Stromal cell of bone marrow (primary cell): ENCODE measurements at places on chromosomes 1 and 21.
A peak's percentile ranks its signal among the peaks of the same experiment; 100 is the strongest.

DNA sequence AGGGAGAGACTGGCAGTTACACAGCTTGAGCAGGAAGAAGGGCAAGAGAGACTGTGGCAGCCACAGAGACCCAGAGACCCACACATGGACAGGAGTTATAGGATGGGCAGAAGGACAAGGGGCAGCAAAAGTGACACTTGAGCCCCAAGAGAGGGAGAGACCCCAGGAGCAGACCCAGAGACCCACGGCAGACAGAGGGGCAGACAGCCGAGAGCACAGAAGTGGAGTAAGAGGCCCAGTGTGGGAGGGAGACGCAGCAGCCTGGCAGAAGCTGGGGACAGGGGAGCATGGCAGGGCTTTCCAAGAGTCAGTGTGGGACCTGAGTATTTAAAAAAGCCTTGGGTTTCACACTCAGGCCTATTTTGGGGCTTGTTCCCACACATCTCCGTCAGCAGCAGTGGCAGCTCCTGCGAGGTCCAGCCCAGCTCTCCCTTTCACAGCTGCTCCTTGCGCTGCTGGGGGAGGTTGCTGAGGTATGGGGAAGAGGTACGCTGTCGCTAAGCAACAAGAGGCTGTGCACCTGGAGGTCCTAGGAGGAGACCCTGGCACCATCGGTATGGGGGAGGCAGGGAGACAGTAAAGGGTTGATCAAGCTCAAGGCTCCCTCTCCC is 9.0 kb upstream of the MEF2D start:
- DNase-seq: no peak

DNA sequence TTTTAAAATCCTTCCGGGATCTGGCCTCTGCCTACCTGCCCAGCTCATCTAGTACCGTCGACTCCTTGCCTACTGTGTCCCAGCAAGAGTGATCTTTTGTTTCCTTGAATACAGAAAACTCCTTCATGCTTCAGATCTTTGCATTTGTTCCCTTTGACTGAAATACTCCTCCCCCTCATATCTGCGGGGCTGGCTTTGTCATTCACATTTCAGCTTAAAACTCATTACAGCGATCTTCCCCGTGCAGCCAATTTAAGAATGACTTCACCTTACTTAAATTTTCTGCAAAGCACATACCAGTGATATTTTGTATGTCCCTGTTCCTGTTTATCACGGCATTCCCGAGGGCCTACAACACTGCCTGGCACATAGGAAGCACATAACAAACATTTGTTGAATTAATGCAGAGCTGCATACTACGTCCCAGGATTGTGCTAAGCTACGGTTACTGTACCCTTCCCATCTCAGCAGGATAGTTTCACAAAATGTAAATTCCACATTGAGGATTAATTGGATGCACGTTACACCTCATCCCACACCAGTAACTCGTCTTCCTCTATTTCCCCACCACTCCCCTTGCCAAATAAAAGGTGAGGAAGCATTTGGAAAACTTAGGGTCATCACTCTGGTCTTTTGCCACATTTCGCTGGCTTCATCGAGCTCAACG is 837 bp upstream of the DESI2 start:
- no peak for DNase-seq

GRCh38 chr1:20429296-20429695 is 56.7 kb downstream of the CAMK2N1 start:
- no peak for DNase-seq

GRCh38 chr21:33980276-33980916 is 64.8 kb upstream of the ATP5PO start:
- no peak for DNase-seq

- DNase-seq: no peak
These were observed 14.5 kb downstream of the NMNAT1 start for GRCh38 chr1:9957726-9958125.

DNA sequence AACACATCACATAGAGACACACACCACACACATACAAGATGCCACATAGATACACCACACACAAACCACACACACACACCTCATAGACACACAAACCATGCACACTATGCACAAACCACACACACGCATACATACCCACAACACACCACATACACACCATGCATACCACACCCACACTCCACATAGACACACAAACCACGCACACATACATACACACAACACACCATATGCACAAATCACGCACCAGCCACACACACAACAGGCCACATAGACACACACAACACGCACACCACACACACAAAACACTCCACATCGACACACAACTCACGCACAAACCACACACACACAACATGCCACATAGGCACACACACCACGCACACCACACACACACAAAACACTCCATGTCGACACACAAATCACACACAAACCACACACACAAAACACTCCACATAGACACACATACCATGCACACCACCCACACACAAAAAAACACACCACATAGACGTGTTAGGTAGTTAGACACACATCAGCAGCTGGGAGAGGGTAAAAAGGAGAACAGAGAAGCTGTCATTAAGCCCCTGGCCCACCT is 49.5 kb upstream of the SLC19A1 start:
- no peak for DNase-seq

DNA sequence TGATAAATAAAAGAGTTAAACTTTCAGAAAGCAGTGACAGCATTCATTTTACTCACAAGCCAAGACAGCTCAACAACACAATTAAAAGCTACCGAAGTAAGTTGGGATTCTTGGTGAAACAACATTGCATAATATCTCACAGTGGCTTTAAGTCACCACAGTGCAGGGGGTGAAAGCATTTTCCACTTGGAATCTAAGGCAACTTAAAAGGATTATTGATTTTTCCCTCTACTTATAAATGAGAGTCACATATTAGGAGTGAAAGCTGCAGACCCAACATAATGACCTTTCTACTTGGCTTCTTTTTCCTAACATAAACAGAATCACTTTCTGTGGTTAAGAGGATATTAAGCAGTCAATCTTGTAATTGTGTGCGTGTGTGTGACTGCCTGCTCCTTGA is 536.6 kb upstream of the CXADR start:
- DNase-seq: peak; percentile 8

DNA sequence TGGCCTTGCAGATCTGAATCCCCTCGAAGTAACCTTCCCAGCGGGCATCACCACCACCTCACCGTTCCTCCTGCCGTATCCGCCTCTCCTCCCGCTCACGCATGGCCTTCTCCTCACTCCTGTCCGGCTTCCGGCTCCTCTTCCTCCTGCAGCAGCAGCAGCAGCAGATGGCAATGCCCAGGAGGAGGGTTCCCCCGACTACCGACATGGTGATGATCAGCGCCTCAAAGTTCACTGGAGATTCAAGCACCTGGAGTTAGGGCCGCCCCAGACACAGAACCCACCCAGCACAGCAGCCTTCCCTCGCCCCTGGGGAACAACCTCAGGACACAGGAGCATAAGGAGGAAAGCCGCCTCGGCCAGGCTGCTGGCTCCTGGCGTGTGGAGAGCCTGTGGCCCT is 17.4 kb downstream of the PTTG1IP start:
- DNase-seq: no peak

GRCh38 chr1:236535662-236536161 is 11.9 kb downstream of the LGALS8 start:
- no peak for DNase-seq

- DNase-seq: peak; percentile 6
These were observed 19.1 kb upstream of the SLC5A9 start for GRCh38 chr1:48203287-48203900.

- DNase-seq: peak; percentile 11
These were observed 283.1 kb downstream of the TM2D1 start for GRCh38 chr1:61441723-61442262.

- peak; percentile 22 for DNase-seq
These were observed 31.1 kb downstream of the MRAP start for GRCh38 chr21:32329776-32330175.

GRCh38 chr1:28395181-28395580 is 25.6 kb downstream of the PHACTR4 start:
- DNase-seq: no peak

DNA sequence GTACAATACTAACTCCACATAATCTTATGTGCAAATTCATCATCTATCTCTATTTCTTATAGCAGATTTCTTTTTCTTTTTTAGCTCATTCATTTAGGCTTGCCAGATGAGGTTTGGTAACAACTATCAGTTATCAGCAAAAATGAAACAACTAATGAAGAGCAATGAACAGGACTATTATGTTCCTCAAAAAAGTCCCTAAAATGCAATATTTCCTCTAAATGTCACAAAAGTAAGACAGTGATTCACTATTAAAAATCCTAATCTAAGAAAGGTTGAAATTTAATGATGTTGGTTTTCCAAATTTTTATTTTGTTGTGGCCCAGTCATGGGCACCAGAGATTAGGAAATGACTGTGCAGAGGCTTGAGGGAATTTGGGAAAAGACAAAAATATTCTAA is 135.3 kb downstream of the PPIAL4G start:
- DNase-seq: no peak

GRCh38 chr1:207152792-207153468 is 48.9 kb downstream of the C4BPA start:
- DNase-seq: no peak

- DNase-seq: no peak
These were observed 76.8 kb downstream of the ATP6V1G3 start for GRCh38 chr1:198463709-198464108.

DNA sequence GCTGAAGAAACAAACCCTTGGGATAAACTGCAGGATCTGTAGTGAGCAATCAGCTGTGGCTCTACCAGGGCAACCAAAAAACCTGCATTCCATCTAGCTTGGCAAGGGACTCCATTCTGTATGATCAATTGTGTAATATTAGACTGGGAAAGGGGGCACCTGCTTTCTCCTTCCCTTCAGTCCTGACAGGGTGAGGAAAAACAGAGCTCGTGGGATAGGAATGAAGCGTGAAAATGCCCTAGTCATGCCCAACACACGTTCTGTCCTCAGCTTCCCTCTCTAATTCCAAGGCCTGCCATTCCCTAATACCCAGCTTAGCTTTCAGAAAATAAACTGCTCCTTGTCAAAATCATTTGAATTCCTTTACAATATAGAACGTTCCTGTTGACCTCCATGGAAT is 442.3 kb downstream of the PLPP3 start:
- DNase-seq: no peak

- DNase-seq: no peak
These were observed 89.1 kb downstream of the MAN1C1 start for GRCh38 chr1:25705699-25706098.

- DNase-seq: no peak
These were observed 50.0 kb downstream of the BEND5 start for GRCh38 chr1:48726557-48727215.

DNA sequence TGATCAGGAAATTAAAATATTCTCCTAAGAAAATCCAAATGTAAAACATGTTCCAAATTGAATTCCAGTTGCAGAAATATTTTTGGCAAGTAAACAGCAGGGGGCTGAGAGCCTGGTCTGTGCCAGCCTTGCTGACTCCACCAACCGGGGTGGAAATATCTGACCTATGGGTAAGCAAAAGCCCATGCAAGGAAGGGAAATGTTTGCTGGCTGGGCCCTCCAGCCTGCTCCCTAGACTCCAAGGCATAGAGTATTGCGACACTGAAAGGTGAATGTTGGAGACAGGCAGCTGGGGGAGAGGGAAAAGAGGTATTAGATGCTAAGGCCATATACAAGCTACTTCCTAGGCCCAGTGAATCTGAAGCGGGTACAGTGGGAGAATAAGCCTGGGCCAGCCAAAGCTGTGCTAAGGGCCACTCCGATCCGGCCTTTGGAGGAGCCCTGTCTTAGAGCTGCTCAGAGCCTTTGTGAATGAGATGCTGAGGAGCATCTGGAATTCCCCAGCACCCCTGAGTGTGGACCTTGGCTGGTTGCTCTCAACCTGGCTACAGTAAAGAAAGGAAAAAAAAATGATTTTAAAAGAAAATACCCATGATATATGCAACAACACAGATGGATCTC is 24.9 kb upstream of the ATP1B1 start:
- no peak for DNase-seq

DNA sequence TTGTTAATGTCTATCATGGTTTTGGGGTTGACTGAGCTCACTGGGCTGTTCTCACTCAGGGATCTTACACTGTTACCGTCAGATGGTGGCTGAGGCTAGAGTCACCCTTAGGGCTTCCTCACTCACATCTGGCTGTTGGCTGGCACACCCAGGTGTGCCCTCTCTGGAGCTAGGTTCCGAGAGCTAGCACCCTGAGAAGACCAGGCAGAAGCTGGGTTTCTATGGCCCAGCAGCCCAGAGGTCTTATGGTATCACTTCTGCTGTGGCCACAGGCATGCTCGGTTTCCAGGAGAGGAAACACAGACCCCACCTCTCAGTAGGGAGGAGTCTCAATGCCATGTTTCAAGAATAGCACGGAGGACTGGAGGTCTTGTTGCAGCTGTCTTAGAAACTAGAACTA is 20.7 kb upstream of the KIF1B start:
- DNase-seq: no peak

DNA sequence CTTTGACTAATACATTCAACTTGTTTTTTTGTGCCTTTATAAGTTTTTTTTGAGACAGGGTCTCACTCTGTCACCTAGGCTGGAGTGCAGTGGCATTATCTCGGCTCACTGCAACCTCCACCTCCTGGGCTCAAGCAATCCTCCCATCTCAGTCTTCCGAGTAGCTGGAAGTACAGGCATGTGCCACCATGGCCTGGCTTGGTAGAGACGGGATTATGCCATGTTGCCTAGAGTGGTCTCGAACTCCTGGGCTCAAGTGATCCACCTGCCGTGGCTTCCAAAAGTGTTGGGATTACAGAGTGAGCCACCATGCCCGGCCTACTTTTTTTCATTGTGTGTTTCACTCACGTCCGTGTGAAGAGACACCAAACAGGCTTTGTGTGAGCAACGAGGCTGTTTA is 202.7 kb downstream of the DISC1 start:
- DNase-seq: no peak

- DNase-seq: no peak
These were observed 230.1 kb downstream of the TRABD2B start for GRCh38 chr1:47766832-47767740.

- DNase-seq: no peak
These were observed 7.7 kb downstream of the ADAMTS1 start for GRCh38 chr21:26837539-26837938.

GRCh38 chr21:20999659-21000058 is 1.4 kb downstream of the NCAM2 start:
- peak; percentile 32 for DNase-seq

GRCh38 chr1:195054217-195054687 is 1554.0 kb downstream of the KCNT2 start:
- DNase-seq: no peak

DNA sequence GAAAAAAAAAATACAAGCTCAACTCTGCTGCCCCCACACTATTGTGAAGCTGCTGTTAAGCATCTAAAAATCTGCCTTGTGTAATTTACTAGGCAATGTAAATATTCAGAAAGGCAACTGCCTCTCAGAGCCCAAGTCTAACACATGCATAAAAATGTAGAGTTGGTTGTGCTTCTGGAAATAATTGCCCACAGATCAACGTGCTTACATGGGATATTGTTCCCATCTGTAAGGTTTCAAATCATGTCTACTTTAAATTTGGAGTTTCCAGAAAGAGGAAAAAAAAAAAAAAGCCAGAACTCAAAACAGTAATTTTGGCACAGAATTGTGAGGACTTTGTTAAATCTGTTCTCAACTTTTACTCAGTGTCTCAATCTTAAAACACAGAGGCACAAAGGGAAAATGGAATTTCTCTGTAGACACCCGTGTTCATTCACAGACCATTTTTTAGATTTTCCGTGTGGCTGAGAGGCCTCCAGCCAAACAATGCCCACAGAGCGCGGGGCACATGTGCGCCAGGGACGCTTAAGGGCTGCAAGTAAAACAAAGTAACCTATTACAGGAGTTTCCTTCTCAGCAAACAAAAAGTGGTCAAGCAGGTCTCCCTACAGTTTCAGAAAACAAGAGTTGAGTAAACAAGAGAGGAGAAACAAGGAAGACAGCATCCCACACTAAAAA is 115.5 kb downstream of the RERE start:
- DNase-seq: no peak
